ENCODE measurements at places on chromosomes 7 and 10.

- no peak for DNase-seq
Measured at GRCh38 chr7:146661435-146661834, 544.8 kb downstream of the CNTNAP2 start.

DNA sequence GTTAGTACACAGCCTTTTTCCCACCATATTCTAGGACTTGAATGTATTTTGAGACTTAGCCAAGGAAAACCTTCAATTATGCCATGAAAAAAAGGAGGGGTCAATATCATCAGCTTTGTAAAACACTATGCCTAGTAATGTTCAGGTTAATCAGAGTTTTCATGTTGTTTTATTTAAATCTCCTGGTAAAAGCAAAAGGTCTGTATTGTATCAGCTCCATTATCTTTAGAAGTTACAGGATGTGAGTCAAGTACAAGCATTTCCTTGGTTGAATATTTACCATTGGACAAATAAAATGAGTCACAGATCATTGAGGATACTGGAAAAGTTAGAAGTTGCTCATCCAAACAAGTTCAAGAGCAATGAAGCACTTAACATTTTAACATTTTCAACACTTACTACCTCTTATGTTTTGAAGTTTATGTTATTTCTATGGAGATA lies 89.9 kb upstream of the CAPZA2 start:
- DNase-seq: no peak

DNA sequence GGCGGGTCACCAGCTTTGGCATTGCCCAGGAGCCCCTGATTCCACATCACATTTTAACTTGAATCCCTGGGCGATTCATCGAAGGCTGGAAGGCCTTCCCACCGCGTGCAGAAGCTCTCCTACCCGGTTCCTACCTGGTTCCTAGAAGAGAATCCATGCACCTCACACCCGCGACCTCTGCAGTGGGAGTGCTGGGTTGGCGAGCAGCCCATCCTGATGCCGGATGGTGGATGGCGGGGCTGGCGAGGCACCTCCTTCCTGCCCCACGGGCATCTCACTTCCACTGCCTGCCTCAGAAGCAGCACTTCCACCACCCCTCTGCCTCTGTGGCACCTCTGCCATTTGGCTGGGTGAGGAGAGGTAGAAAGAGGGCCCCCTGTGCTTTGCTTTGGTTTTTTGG lies 32.0 kb downstream of the NUB1 start:
- no peak for DNase-seq

- no peak for DNase-seq
Measured at GRCh38 chr10:70508912-70509756, 30.6 kb downstream of the PALD1 start.

DNA sequence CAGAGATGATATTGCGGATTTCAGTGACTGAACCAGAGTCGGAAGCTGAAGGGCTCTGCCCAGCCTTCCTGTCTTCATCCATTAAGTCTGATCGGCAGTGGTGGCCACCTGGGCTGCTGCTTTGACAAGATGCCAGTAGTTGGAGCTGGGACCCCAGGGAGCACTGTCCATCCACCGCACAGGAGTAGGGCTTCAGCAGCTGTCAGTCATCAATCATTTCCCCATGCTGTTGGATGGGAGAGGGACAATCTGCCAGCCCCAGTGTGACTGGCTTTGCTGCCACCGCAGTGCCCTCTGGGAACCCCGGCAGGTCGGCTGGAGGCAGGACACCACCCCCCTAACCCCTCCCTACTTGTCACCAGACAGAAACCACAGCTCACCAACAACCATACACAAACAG lies 23.0 kb upstream of the GPR146 start:
- DNase-seq: no peak

GRCh38 chr10:77212632-77213031 lies 425.0 kb downstream of the KCNMA1 start:
- no peak for DNase-seq

GRCh38 chr10:122254831-122255230 lies 16.3 kb upstream of the BTBD16 start:
- DNase-seq: no peak

GRCh38 chr7:50937727-50938126 lies 155.0 kb upstream of the GRB10 start:
- no peak for DNase-seq

GRCh38 chr7:1301882-1302251 lies 69.2 kb downstream of the UNCX start:
- no peak for DNase-seq

DNA sequence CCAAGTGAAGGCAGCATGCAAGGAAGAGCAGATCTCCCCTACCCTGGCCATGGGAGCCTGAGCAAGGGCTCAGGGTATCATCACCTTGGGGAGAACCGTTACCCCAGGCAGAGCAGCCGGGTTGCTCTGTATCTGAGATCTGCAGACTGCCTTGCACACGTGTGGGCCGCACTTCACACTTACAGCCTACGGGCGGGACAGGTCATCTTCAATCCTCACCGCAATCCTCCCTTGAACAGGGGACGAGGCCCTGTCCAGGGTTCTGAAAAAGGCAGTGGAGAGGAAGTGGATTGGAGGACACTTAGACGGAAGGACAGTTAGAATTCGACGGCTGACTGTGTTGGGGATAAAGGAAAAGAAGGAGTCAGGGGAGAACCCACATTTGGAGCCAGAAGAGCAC lies 51.4 kb downstream of the NPS start:
- no peak for DNase-seq

- DNase-seq: no peak
Measured at GRCh38 chr7:44990109-44991023, 9.6 kb upstream of the CCM2 start.

GRCh38 chr10:1610986-1611770 lies 126.1 kb downstream of the ADARB2 start:
- no peak for DNase-seq

DNA sequence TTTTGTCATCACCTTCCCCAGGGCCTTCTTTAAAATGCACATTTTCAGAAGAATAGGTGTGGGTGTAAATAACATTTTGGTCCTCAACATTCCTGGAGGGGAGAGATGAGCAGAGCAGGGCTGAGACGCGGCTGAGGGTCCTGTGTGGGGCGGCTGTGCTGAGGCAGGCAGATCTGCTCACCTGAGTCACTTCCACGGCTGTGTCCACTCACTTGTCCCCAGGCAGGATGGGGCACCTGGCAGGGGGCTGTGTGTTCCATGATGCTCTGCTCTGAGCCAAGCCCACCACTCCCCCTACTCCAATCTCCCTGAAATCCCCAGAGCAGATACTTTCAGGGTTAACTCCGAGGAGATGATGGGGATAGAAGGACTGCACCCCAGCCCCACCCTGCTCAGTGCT lies 93.8 kb downstream of the GLRX3 start:
- no peak for DNase-seq
